ENCODE measurements at places on chromosomes 1 and 21.

- no peak for DNase-seq
These were observed 423.0 kb upstream of the VAMP3 start for GRCh38 chr1:7348073-7348472.

DNA sequence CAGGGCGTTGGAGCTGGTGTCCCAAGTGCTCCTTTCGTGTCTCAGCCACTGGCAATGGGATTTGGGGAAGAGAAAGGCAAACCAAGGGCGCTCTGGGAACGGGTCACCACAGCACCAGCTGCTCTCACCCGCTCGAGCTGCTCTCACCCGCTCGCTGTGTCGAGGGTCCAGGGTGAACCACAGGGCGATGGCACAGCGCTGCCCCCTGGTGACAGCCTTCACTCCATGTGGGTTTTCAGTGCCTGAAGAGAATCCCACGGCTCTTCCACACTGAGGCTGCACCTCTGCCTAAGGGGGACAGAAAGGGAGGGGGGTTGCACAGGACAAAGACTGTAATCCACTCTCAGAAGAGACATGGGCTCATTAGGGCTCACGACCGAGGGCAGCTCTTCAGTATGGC is 7.1 kb upstream of the CLDN19 start:
- peak; percentile 79 for DNase-seq

DNA sequence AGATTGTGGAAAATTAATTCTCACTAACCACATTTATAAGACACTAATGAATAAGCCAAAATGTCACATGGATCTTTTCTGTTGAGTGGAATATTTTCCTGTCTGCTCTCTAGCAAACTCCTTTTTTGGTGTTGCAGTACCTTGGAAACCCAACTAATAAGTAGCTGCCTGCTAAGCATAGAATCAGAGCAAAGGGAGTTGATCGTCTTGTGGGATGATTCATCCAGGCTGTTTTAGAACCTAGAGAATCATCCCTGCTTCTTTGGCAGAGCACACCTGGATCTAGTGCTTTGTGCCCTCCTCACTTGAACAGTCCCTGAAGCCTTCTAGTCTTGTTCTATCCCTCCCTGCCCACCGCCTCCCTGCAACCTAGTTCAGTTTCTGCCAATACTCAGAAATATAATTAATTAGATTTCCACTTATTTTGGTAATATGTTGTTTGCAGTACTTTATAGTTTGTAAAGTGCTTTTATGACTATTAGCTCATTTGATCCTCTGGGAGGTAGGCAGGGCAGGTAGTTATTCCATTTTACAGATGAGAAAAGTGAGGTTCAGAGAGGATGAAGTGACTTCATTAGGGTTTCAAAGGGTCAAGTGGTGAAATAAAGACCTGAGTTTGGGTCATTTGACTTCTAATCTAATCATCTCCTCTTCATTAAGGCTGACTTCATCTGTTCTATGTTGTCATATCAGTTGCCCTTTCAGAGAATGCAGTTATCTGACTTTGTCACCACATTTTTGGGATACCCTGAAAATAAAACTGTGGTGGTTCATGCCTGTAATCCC is 2.5 kb downstream of the AGO4 start:
- no peak for DNase-seq

- no peak for DNase-seq
These were observed 3.7 kb upstream of the FABP3 start for GRCh38 chr1:31376375-31377134.

DNA sequence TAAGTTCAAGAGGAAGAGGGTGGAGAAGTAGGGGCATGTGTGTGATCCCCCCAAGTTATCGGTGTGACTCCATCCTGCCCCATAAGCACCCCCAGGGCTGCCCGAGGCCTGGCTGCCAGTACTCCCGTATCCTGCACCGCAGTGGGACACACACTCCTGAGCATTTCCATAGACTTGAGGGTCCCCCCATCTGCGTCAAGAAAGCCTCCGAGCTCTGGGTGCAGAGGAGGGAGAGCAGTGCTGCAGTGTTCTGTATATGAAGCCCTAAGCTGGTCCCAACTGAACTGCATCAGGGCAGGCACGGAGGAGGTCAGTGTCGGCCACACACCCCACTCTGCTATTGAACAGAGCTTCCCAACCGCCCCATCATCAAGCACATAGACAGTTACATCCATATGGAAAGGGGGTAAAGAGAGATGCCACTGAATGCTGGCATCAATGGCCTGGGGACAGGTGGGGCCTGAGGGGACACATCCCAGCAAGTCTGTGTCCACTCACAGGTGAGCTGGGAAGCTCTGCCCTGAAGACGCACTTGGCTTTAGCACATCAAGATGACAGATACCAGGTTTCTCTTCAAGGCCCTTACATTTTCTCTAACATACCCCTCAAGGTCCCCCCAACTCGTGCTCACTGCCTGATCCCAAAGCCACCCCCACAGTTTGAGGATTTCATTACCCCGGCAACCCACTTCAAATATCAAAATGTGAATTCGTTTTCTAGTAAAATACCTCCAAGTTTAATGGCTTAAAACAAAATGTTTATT is 64.3 kb downstream of the EVA1C start:
- DNase-seq = no peak

- DNase-seq = no peak
These were observed 45.4 kb upstream of the TDRD10 start for GRCh38 chr1:154456631-154457030.

- no peak for DNase-seq
These were observed 244.2 kb upstream of the JUN start for GRCh38 chr1:59028048-59028447.

- no peak for DNase-seq
These were observed 366.3 kb downstream of the MRPL39 start for GRCh38 chr21:25240974-25241373.

All from activated CD8-positive, alpha-beta memory T cell treated with anti-CD3 and anti-CD28 coated beads for 24 hours (primary cell).